ENCODE measurements at places on chromosomes 3 and 15.

- no peak for DNase-seq
Observed at GRCh38 chr3:23686519-23686918, 119.2 kb upstream of the UBE2E1 start.

DNA sequence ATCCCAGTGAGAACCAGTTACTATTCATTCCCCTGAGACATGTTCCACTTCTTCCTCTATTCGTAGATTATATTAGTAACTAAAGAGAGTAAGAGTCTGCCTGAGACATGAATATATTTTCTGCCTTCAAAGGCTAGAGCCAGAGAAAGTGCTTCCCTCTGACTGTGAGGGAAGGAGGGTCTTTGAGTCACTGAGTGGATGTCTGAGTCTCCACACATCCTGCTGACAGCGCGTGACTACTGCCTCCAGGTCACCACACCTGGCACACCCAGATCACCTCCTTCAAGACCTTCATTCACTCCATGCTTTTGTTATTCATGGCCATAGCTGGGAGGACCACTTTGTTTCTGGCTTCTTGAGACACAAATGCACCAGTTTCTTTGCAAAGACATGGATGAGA is 135.6 kb downstream of the SOX2 start:
- DNase-seq: no peak

DNA sequence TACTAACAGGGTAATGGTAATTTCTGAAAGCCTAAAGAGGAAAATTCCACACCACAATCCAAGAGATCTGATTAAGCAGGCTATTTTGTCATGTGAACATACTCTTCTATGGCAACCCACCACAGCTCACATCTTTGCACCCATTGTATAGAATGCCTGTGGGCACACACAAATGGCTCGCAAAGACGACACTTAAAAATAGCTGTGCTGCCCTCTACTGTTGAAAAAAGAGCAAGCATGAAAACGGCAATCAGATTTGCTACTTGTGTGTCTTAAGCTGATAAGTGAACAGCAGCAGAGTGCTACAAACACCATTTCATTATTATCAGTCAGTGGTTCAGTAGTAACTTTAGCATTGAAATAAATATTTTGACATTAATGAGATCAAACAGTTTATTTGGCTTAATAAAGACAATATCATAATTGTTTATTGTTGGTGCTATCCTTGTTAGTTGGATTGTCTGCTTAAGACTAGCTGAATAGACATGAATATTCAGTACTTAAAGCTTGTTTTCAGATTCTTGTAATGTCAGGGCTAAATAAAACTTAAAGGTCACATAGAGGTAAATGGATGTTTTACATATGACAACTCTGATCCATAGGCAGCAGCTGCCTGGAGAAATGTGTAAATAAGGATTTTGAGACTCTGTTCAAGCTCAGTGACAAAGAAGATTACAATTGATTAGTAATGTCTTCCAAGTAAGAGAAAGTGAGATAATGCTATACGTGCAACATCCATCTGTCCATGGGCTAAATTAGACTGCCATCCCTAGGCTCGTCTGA is 199.1 kb downstream of the LRRN1 start:
- no peak for DNase-seq

DNA sequence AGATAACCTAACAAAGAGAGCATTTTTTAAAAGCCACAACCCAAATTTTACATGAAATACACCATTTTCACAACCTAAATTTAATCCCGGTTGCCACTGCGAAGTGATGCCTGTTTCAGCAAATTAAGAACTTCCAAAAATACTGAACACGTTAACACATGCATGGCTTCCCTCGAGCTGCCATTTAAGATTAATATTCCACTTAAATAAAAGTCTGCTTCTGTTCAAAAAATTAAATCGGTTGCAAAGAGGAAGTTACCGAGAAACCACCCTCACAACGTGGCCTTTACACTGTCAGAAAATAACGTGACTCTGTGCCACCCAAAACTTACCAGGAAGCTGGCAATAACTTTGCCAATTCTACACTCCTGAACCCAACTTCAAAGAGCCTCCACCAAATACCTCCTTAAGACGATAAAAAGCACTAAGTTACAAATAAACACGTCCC is 1.2 kb downstream of the TBL1XR1 start:
- DNase-seq: no peak

- DNase-seq: no peak
Observed at GRCh38 chr15:66621491-66622467, 56.0 kb upstream of the LCTL start.

GRCh38 chr3:2567451-2567850 is 468.8 kb downstream of the CNTN4 start:
- no peak for DNase-seq

GRCh38 chr3:160192310-160193029 is 32.8 kb upstream of the C3orf80 start:
- no peak for DNase-seq

DNA sequence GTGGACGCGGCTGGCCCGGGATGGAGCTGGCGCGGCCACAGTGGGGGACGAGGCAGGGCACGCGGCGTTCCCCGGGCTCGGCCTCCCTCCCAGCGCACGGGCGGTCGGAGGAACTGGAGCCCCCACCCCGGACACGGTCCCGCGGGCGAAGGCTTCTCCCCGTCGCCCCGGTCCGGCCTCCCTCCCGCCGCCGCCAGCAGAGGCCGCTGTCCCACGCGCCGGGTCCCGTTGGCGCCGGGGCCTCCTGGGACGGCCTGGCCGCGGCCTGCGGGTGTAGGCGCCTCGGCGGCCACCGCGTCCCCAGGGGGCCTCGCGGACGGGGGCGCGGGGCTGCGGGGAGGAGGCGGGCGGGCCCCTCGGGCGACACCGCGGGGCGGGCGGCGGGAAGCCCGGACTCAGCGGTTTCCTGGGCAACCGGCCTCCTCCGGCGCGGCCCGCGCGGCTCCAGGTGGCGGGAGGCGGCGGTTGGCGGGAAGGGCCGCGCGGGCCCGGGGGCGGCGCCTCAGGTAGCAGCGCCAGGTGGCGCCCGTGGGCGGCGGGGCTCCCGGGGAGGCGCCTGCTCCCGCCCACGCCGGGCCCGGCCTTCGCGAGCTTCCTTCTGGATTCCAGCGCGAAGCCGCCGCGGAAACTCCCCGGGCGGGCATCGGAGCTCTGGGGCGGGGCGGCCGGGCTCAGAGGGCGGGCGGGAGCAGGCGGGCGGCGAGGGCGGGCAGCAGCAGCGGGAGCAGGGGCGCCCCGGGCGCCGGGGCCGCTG is 26.7 kb downstream of the MELTF start:
- no peak for DNase-seq

DNA sequence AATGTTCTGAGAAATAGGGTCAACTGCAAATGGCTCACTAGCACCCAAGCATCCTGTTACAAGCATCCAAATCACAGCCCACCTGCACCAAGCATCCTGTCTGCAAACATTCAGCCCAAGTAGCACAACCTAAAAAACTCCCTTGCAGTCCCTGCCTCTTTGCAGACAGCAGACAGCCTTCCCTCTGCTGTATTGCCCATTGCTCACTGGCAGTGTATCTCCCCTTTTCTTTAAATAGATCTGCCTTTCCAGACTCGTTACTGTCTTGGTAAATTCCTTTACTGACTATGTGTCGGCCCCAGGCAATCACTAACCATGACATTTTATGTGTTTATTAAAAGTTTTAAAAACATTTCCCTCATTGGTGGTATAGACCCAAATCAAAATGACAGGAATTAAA is 155.4 kb downstream of the ADAMTSL3 start:
- DNase-seq: no peak

DNA sequence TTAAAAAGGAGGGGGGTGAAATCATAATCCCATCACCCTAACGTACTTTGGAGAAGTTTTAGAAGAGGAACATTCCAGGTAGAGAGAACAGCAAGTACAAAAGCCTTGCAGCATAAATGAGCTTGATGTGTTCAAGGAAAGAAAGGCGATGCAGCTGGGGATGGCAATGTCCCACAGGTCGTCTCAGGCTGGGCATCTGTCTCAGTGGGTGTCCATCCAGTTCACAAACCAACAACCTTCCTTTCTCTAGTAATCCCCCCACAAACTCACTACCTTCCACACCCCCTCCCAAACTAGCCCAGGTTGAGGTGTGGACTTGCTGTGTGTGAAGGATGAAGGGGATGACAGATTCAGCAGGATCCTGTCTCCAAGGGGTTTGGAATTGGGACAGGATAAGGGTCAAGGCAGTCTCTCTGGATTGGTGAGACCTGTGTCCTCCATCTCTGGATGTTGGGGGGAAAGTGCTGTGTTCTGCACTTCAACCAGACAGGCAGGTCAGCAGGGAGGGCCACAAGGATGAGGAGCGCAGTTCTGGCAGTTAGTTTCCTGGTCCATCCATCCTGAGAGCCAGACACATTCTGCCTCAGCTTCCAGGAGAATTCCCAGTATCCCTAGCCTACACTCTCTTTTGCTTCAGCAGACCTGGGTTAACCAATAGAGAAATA is 1.7 kb upstream of the ESYT3 start:
- no peak for DNase-seq

DNA sequence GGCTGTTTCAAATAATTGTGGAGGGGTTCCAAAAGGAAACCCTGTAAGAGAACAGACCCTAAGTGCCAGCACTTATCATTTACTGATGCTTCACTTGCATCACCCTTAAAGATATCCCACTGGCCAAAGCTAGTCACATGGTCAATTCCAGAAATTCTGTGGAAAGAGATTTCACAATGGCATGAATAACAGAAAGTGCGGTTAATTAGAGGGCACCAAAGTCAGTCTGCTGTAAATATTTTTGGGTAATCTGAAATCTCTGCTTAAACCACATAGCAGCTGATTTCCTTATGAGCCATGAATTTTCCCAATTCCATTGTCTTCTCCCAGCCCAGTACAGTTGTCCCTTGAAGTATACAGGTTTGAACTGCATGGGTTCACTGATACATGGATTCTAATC is 346.1 kb downstream of the SI start:
- no peak for DNase-seq

GRCh38 chr3:59688636-59689035 is 638.8 kb upstream of the CFAP20DC start:
- DNase-seq: no peak

GRCh38 chr3:131802029-131802428 is 232.8 kb downstream of the CPNE4 start:
- DNase-seq: no peak

DNA sequence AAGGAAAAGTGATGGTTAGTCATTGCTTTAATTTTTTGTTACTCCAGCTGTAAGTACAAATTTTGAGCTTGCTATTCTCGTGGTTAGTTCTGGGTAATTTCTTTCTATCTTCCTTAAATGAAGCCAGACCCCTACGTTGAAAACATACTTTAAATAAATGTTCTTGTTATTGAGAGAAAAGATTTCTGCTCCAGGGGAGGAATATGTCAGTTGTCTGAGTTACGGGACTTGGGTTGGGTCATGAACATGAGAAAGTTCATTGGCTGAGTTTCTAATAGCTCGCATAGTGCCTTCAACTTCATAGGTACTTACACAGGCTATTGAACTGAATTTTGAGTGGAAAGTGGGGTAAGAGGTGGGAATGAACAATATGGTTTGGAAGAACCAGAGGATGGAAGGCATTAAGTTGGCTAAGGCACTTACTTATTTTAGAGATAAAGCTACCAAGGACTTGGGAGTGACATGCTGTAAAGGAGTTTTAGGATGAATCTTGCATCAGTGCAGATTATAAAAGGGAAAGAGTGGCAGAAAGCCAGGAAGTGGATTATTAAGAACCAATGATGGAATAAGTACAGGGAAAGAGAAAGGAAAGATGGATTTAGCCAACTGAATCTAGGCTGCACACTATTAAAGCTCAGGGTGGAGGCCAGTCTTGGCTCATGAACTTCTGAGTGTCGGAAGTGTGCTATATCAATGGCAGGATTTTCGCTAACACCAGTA is 1.4 kb downstream of the RPSA start:
- no peak for DNase-seq

DNA sequence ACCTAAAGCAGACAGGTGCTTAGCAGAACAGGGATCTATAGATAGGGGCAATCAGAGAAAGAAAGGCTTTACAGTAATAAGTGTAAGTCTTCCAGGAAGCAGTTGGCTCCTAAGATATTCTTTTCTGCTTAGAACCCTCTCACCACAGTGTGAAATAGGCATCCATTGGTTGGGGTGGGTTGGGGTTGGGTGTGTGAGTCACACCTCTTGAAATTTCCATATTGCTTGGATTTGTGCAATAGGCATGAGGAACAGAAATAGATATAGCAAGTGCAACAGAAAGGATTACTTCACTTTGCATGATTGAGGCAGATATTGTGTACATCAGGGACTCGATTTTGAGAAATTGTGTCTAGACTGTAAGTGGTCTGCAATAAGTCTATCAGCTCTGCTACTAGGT is 200.1 kb upstream of the GAP43 start:
- no peak for DNase-seq

GRCh38 chr15:60840703-60841411 is 361.9 kb upstream of the ICE2 start:
- DNase-seq: no peak

All from AG09309 (cell line).